NCI-H1092 (cell line): ENCODE measurements at places on chromosomes 2 and 18.

GRCh38 chr18:3119401-3120341, 100.1 kb downstream of the MYOM1 start:
- DNase-seq, result no peak

DNA sequence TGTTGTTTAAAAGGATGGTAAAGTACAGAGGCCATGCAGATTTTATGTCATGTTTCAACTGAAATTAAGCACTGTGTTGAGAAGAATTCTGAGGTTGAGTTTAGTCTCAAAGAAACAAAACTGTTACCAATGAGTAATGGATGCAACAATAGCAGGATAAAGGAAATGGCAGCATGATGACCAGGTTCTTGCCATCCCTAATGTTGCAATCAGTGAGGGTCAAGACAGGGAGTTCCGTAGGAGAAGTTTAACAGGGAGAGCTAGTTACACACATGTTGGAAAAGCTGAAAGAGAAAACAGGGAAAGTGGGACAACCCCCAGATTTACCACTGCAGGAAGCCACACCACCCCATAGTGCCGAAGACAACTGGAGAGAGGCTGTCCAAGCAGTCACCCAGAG, 343.8 kb upstream of the EPHA4 start:
- DNase-seq, result no peak

DNA sequence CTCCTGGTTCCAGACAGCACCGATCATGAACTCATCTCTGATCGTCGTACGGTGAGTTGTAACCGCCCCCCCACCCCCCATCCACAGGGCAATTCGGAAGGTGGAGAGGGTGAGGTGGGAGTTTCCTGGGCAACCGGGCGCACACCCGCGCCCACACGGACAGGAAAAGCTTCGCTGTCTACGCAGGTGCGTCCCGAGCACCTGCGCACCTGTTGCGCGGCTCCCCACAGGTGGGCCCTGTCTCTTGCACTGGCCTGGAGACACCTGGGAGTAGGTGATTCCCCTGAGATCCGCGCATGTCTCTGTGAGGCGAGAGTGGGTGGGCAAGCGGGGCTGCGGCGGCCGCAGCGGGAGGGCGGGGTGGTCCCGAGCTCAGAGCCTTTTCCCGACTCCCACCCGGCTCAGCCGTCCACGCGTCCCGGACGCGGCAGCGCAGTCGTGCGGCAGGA, 459 bp upstream of the ATP6V1C2 start:
- DNase-seq, result no peak

- DNase-seq, result no peak
Observed at GRCh38 chr2:107028661-107029060, 142.7 kb upstream of the ST6GAL2 start.
